ENCODE measurements at places on chromosomes 3 and 15.
A peak's percentile ranks its signal among the peaks of the same experiment; 100 is the strongest.

- no peak for DNase-seq
These were observed 40.4 kb downstream of the LPP start for GRCh38 chr3:188194332-188194731.

GRCh38 chr3:107062787-107063186 is 314.5 kb upstream of the CCDC54 start:
- DNase-seq = peak; percentile 30

GRCh38 chr15:34796847-34797435 is 1.6 kb upstream of the ACTC1 start:
- no peak for DNase-seq

DNA sequence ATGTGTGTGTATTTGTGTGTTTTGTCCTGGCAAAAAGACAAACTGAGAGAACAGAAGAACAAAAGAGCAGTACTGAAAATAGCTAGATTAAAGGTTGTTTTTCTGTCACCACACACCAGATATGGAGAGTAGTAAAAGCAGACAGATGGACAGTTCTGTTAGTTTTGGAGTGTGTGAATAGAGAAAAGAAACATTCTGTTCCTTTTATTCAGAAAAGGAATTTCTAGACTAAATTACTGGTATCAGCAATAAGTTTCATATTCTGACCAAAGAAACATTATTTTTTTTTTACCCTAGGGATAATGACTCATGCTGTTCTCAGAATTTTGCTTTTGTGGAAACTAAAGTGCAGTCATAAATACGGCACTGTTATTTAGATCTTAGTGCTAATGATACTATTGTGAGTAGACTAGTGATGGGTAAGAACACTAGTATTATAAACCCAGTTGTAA is 32.9 kb downstream of the PIK3CA start:
- DNase-seq = peak; percentile 44

DNA sequence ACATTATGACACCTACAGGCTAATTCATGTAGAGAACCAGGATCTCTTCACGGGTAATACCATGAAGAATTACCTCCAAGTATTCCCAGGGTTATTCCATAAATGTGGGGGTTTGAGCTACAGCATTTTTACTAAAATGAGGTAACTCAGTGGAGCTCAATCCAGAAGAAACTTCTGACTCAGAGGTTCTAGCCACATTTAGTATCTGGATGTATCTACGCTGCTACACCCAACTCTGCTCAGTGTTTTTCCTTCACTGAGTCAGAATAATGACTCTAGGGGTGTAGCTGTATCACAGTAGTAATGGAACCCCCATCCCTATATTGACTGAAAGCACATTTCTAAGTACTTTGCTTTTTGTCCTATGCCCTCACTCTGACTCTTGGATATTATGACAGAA is 52.4 kb downstream of the COPS2 start:
- DNase-seq = peak; percentile 9
